ENCODE measurements at places on chromosomes 4 and X.

DNA sequence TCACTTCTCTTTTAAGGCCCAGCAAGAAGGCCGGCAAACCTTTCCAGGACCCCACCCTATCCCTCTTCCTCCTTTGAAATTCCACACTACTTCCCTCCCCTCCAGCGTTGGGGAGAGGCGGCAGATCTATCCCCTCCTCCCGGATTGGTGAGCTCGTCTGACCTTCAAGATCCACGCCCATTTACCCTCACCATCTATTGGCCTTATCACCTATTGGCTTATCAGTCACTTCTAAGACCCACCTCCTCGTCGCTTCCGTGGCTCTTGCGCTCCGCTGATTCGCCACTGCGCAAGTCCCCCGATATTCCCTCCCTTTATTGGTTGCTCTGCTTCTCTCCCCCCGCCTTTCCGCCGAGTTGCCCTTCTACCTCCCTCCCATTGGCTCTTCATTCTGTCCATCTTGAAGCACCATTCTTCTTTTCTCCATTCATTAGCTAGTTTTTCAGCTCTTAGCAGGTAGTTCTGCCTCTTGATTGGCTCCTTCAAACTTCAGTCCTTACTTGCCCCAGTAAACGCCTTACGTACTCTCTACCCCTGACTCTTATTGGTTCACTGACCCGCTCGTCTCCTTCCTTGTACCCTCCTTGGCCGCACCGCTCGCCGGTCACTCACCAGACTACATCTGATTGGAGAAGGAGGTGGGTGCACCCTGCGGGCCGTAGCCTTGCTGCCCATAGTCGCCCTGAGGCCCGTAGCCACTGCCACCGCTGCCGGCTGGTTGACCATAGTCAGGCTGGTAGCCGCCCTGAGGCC is 4.8 kb upstream of the PRICKLE3 start:
- peak; percentile 99 for DNase-seq

GRCh38 chr4:185244763-185245162 is 35.4 kb downstream of the SNX25 start:
- peak; percentile 56 for DNase-seq

DNA sequence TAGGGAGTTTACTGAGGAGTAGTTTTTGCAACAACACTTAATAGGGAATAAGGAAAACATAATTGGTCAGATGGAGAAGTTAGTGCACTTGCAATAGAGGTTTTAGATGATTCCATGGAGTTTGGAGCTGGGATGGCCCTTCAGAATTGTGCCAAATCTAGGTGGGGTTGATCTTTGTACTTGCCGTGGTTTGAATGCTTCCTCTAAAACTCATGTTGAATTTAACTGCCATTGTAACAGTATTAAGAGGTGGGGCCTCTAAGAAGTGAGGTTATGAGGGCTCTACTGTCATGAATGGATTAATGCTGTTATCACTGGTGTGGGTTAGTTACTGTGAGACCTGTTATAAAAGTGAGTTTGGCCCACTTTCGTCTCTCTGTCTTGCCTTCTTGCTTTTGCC is 94.4 kb upstream of the BOD1L1 start:
- no peak for DNase-seq

DNA sequence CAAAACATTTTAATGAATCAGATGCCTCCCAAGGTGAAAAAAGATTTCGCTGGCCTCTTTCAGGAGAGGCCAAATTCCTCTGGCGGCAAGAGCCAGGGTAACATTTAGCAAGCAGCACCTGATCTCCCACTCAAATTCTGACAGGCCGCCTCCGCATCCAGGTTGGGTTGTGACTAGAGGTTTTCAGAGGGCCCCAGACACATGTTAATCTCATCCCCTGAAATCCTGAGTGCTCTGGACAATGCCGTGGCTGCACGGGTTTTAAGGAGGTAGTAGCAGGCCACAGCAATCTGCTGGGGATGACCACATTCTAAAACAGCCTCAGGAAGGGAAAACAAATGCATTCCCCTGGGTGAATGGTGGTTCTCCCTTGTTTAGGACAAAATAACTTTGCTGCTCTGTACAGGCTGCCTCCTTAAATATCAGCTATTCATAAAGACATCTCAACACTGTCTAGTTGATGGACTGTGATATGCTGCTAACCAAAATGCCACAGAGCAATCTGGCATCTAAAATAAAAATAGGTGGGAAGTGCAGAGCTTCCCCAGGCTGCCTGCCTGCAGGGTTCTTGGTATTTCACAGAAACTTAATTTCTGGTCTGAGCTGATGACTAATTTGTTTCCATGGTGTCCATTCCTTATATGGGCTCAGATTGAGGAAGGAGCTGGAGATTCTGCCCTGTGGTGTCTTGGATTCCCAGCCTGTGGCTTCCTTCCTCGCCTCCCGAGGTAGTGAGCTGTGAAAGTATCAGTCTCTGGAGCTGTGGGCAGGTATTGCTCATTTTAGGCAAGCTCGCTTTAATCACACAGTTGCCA is 202.0 kb downstream of the DCLK2 start:
- peak; percentile 95 for DNase-seq

- no peak for DNase-seq
Observed at GRCh38 chr4:61549336-61549735, 349.2 kb downstream of the ADGRL3 start.

DNA sequence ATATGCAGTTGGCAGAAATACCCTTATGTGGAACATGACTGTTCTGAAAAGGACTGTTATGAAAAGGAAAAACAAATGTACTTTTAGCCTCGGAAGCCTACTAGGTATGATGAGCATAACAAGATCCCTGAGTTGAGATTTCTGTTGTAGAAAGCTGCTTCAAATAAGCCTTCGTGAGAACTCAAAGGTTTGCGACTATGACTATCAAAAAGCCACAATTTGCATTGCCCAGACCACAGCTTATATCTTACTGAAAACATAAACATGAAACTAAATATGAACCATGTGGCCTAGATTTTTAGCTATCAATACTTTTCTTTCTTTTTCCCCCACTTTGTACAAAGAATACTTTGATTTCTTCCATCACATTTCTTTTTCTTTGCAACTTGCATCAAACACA is 398.2 kb upstream of the LCORL start:
- no peak for DNase-seq

- DNase-seq = no peak
Observed at GRCh38 chrX:15073313-15073712, 196.6 kb downstream of the ASB9 start.

- no peak for DNase-seq
Observed at GRCh38 chrX:106247162-106247561, 79.1 kb downstream of the PWWP3B start.

DNA sequence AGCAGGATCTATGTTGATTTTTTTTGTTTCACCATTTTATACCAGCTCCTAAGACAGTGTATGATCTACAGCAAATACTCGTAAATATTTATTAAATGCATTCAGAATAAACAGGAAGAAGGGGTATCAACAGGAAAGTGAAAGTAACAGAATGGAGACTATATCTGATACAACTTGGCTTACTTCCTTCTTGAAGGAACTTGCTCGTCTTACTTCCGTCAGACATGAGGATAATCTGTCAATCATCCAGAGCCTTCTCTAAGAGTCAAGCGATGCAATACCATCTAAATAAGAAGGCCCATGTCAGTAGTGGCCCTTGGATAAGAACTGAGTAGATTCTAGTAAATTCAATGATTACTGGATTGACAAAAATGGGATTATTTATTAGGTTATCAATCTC is 84.2 kb downstream of the CAMK2D start:
- no peak for DNase-seq

DNA sequence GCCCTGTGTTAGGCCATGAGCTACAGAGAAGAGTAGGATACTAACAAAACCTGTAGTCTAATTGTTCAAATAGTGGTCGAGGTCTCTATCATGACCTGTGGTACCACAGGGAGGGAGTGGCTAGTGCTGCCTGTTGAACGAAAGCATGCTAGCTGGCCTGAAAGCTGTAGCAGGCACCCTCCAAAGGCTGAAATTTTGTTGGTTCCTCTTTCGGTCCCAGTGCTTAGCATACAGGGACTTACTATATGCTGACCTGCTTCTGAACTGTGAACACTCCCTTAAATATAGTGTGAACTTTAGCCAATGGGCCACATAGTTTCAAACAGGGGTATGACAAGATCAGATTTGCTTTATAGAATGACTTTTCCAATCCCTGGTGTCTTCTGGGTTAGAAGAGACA is 113.4 kb downstream of the PJA1 start:
- DNase-seq = no peak

DNA sequence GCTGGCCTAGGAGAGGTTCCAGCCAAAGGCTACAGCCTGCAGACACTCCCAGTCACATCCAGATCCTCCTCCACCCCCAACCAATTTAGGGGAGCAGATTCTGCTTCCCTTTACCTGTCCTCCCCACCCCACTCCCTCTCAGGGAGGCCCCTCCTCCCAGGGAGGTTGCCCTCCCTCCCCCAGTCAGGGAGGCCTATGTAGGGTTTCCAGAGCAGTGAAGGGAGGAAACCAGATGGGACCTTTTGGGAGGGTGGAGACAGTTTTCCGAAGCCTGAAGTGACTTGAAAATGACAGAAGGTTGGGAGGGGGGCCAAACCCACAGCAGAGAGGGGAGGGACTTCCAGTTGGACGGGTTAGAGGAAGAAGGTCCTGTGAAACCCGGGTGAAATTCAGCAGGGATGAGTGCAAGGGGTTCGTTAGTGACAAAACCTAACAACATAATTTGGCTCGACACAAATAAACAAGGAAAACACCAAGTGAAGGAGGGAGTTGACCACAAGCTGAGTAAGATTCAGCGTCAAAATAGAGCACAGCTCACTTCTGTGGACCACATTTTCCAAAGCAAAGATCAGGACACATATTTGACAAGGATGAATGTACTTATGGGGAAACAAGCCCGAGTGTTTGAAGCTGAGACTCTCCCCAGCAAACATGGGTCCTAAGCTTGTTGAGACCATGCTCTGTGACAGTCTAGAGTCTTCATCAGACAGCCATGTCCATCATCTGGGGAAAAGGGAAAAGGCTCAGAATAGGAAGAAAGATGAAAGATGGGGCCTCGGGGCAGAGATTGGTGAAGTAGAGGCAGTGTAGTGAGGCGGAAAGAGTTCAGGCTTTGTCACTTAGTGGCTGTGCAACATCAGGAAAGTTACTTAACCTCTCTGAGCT is 46.4 kb downstream of the PRPS1 start:
- peak; percentile 36 for DNase-seq

DNA sequence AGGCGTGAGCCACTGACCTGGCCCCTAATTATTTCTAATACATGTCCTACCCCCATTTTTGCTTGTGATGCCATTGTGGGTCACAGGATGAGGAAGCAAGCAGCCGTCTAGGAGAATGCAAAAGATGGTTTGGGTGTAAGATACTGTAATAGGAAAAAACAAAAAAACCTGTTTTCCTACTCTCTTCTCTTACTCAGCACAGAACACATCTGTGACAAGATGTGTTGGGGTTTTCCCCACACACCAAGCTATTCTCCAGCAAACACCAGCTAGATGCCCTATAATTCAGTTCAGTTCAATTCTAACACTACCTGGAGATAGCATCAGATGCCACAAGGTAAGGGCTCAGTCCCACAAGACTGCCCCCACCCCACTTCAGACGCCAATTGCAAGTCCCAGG is 15.3 kb upstream of the HPRT1 start:
- no peak for DNase-seq

DNA sequence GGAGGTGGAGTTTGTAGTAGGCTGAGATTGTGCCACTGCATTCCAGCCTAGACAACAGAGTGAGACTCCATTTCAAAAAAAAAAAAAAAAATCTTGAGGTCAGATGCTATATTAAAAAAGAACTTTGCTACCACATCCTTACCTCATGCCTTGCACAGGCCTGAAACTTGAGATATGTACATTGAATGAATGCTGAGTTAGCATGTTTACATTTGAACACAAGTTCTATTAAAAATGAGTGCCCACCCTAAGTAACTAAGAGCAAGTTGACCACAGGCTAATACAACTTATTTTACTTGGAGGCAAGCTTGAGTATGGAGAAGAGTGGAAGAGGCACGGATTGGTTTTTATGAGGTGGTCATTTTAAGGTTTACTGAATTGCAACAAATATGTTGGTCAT is 276.6 kb upstream of the GATB start:
- DNase-seq = peak; percentile 19

GRCh38 chr4:8556341-8557150 is 23.6 kb upstream of the GPR78 start:
- peak; percentile 73 for DNase-seq

GRCh38 chr4:184196730-184197385 is 20.8 kb downstream of the ENPP6 start:
- DNase-seq = peak; percentile 1

GRCh38 chr4:11111370-11111769 is 317.3 kb downstream of the HS3ST1 start:
- DNase-seq = no peak

GRCh38 chr4:150061086-150061776 is 17.0 kb upstream of the DCLK2 start:
- DNase-seq = peak; percentile 43

DNA sequence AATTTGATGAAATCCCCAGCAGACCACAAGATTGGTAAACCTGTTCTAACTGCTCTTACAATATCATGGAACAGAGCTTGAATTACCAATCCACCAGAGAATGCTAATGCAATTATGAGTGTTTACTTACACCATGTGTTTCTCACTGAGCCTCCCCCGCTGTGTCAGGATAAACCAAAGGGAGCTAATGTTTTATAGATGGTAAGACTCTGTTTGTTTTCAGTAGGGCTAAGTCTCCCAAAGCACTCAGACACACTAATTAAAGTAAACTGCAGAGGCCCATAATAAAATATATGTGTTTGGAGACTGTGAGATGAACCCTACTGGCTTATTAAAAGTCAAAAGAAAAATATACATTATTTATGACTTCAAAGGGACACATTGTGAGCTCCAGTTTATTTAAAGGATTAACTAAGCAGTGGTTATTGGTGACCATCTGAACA is 261.7 kb upstream of the FAM241A start:
- DNase-seq = peak; percentile 0

DNA sequence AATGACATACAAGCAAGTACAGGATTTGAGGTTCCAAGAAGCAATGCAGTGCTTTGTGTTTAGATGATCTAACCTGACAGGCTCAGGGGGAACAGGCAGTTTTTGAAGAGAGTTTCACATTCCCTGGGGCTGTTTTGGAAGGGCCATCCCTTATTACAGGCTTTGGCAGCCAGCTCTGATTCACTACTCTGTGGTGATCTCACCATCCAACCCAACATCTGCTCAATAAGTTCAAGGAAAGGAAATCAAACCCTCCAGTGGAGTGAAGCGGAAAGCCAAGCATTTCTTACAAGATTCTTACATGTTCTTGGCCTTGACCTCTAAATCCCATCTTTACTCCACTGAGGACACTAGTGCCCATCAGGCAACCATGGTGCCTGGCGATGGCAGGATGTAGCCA is 7.5 kb downstream of the IDS start:
- DNase-seq = peak; percentile 78

- DNase-seq = peak; percentile 86
Observed at GRCh38 chrX:46737462-46737861, 21.5 kb downstream of the SLC9A7 start.

- DNase-seq = peak; percentile 47
Observed at GRCh38 chr4:41572516-41572915, 34.6 kb downstream of the LIMCH1 start.

GRCh38 chr4:141153751-141154510 is 20.7 kb upstream of the RNF150 start:
- DNase-seq = no peak

GRCh38 chr4:54800831-54801530 is 143.2 kb downstream of the KIT start:
- DNase-seq = peak; percentile 5

GRCh38 chrX:10031746-10032145 is 64.6 kb downstream of the CLDN34 start:
- DNase-seq = no peak
